EH (cell line): ENCODE measurements at places on chromosomes 7 and 10.

GRCh38 chr10:117261501-117261900 is 20.6 kb downstream of the SLC18A2 start:
- no peak for DNase-seq

DNA sequence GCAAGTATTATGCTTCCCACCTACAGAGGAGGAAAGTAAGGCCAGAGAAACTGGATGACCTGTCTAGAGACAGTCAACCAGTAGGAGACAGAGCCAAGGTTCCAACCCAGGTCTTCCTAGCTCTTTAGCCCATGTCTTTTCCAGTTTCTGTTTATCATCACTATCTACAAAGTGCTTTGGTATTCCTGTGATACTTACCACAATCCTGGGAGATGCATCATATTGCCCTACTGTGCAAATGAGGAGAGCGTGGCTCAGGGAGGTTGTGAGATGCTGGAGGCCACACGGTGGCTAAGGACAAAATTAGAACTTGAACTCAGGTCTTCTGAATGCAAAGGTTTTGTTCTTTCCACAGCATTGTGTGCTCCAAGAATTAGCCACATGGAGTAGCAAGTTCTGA is 11.2 kb upstream of the PLEKHA1 start:
- DNase-seq = no peak

- no peak for DNase-seq
Observed at GRCh38 chr10:992467-992866, 4.2 kb downstream of the GTPBP4 start.

DNA sequence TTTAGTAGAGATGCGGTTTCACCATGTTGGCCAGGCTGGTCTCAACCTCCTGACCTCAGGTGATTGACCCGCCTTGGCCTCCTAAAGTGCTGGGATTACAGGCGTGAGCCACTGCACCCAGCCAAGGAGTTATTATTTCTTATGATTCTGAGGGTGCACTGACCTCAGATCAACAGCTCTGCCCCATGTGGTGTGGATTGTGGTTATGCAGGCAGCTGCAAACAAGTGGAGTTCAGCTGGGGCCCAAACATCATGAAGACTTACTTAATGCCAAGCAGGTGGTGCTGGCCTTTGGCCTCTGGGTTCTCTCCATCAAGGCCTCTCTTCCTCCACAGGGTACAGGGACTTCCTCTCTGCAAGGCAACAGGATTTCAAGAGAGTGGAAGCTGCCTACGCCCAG is 45.1 kb upstream of the OPTN start:
- DNase-seq = no peak
